ENCODE measurements at places on chromosomes 2 and 18. TPM values are rescaled to one million over a fixed set of nuclear protein-coding genes. Genes with fewer than 3 reads are reported as not detected.

Gene C2orf78
- polyA plus RNA-seq, result not detected

DNA sequence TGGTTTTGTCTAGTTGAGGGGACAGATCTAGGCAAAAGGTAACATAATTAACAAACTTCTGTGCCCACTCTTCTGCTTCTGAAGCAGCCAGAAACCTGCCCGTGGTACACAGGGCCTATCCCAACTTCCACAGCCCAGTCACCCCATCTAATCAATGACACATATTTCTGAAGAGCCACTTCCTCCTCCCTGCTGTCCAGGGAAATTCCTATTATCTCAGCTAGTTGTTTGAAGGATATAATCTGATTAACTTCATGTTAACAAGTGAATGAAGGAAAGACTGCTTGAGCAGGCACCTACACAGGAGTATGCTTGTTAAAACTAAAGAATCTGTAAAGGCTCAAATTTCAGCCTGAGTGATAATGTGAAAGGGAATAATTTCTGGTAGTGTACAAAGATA is 61.4 kb downstream of the CCDC148 start:
- no peak for DNase-seq

DNA sequence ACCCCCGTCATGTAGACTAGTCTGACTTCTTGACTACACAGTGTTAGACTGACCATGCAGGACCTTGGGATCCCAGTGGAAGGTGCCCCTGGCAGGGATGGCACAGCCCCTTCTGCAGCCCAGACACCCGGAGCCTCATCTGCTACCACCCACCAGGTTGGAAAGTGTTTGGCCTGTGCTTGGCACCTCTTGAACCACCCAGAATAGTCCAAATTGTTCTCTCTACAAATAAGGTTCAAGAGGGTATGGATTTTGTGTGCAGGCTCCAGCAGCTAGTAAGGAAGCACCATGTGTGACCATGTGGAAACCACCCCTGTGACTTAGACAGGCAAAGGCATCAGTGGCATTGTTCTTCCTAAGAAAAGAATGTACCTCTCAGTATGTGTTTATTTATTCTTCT is 18.4 kb downstream of the L3MBTL4 start:
- no peak for DNase-seq

Gene CD8A
- polyA plus RNA-seq, result 0.25 TPM

GRCh38 chr18:74613381-74613780 is 15.7 kb downstream of the ZNF407 start:
- DNase-seq, result no peak

- DNase-seq, result no peak
Measured at GRCh38 chr2:112493048-112493447, 11.1 kb downstream of the TTL start.

Gene UGT1A6
- polyA plus RNA-seq, result 2.7 TPM

- no peak for DNase-seq
Measured at GRCh38 chr2:150191349-150191748, 296.1 kb downstream of the RND3 start.

- no peak for DNase-seq
Measured at GRCh38 chr2:28600181-28600580, 104.3 kb downstream of the PLB1 start.

DNA sequence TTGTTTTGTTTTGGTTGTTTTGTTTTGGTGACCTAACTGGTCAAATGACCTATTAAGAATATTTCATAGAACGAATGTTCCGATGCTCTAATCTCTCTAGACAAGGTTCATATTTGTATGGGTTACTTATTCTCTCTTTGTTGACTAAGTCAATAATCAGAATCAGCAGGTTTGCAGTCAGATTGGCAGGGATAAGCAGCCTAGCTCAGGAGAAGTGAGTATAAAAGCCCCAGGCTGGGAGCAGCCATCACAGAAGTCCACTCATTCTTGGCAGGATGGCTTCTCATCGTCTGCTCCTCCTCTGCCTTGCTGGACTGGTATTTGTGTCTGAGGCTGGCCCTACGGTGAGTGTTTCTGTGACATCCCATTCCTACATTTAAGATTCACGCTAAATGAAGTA is at the start of gene TTR:
TSS of gene TTR (plus strand) at position 250 of the 400 bp plus-strand sequence. CDS start at position 276, 26 bp downstream.
- DNase-seq, result no peak

DNA sequence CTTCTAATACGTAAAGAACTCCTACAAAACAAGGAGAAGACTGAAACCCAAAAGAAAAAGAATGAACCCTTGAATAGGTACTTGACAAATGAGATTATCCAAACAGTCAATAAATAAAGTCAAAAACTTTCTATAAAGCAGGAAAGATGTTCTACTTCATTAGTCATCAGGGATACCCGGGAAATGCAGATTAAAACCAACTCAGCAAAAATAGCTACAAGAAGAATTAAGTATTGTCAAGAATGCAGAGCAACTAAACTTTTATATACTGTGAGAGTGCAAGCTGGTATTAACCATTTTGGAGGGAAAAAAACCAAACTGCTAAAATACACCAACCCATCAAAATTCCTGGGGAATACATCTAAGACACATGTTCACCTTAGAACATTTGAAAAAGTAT is 10.4 kb downstream of the TXNL1 start:
- DNase-seq, result no peak

Gene SPC25
- polyA plus RNA-seq, result 28.9 TPM

Gene ZBTB7C
- 12.8 TPM for polyA plus RNA-seq

DNA sequence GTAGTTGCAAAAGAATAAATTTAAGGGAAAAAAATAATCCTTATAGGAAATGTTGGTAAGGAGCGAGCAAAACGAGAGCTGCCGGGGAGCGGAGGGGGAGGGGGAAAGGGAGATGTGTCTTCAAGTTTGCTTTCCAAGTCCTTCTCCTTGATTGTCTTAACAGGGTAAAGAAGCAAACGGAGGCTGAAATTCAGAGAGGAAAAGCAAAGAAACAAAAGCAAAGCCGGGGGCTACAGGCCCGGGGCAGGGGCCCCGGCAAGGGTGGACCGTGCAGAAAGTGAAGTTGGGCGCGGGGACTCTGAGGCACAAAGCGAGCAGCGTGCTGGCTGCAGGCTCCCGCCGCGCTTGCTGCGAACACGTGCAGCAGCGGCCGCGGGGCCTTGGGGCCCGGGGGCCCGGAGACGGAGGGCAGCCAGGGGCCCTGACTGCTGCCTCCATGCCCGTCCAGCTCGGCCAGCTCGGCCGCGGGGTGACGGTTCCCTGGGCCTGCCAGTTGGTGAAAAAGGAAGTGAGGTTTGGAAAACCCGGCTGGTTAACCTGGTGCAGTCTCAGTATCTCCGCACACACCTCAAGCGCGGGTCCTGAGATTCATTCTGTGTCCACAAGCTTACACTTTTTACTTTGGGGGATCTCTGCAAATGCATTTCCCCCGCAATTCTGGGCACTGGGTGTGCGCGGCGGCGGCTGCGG is 4.1 kb downstream of the BCL11A start:
- DNase-seq, result no peak

DNA sequence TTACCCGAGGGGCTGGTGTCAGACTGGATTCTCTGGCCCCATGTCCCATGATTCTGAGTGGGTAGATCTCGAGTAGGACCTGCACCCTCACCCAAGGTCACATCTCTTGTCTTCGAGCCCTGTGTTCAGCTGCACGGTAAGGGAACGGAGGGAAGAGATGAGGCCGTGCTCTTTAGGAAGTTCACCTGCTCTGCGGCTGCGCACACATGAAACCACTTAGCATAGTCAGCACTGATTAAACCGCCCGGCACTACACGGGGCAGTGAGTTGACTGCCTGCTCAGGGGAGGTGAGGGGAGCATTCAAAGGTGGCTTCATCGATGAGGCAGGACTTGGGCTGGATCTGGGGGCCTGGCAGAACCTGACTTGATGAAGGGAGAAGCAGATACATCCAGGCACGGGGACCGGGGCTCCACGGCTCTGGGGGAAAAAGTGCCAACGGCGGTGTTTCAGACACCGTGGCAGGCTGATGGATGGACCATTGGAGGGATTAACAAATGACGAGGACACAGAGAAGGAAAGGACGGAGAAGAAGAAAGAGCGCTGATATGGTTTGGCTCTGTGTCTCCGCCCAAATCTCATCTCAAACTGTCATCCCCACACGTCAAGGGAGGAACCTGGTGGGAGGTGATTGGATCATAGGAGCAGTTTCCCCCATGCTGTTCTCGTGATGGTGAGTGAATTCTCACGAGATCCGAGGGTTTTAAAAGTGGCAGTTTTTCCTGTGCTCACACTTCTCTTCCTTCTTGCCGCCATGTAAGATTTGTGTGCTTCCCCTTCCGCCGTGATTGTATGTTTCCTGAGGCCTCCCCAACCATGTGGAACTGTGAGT is 248.6 kb downstream of the CYP26B1 start:
- DNase-seq, result no peak

- DNase-seq, result no peak
Measured at GRCh38 chr2:126703311-126703710, 47.4 kb downstream of the GYPC start.

- DNase-seq, result no peak
Measured at GRCh38 chr18:25825056-25825455, 265.4 kb downstream of the SS18 start.

- no peak for DNase-seq
Measured at GRCh38 chr2:136080114-136080513, 37.8 kb downstream of the CXCR4 start.

GRCh38 chr2:46151577-46151976 is 145.6 kb upstream of the EPAS1 start:
- no peak for DNase-seq

Gene IL1RL2
- polyA plus RNA-seq, result 1.4 TPM

- no peak for DNase-seq
Measured at GRCh38 chr2:112661656-112662305, 16.0 kb downstream of the SLC20A1 start.

- DNase-seq, result no peak
Measured at GRCh38 chr2:14745288-14746076, 113.0 kb downstream of the LRATD1 start.

GRCh38 chr18:49617865-49618264 is 56.0 kb downstream of the LIPG start:
- DNase-seq, result no peak

DNA sequence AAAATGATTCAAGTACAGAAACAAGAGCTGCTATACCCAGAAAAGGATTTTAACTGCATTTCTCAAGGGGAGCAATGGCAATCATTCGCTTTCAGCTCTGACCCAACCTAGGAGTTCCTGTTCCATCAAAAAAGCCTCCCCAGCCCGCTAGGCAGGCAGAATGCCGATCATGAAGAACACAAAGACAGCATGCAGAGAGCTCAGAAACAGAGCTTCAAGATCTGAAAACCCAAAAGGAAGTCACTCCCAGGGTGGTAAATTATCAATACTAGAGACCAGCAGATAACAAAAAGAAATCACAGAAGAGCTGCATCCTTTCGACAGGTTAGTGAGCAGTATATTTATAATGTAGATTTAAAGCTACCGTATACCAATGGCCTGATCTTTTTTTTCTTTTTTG is 84.8 kb upstream of the CRIM1 start:
- no peak for DNase-seq

DNA sequence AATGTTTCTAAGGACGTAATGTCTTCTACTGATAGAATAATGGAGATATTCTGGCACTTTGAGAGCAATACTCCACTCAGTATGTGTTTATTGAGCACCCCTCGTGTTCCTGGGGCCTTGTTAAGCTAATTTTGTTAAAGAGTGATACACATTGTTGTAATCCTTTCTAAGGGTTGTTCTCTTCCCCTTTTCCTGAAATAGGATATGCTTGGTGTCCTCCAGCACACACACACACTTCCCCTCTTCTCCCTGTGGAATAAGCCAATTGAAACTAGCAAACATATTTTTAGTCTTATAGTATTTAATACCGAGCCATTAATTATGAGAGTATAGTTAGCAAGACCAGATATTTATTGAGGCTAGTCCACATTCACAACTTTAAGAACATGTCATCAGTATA is 114.1 kb downstream of the CRIM1 start:
- no peak for DNase-seq

GRCh38 chr2:96771796-96772618 is 11.3 kb downstream of the CNNM4 start:
- DNase-seq, result no peak

Gene CCDC88A
- polyA plus RNA-seq, result 95.7 TPM

DNA sequence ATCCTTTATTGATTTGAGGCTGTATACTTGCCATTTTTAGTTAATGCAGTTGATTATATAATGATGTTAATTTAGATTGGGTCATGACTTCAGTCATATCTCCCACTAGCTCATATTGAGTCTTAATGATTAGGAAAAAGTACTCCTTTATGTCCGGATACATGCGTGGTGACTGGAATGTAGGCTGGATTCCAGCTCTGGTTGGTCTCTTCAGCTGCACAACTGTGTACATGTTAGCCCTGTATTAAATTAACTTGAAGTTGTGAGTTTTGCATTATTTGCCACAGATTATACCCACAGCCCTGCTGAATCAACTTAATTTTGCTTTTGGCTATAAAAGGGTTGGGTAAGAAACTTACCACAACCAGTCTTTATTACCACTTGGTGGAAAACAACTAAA is 22.5 kb downstream of the MOB4 start:
- DNase-seq, result no peak

- no peak for DNase-seq
Measured at GRCh38 chr18:72456802-72457201, 87.3 kb downstream of the CBLN2 start.

DNA sequence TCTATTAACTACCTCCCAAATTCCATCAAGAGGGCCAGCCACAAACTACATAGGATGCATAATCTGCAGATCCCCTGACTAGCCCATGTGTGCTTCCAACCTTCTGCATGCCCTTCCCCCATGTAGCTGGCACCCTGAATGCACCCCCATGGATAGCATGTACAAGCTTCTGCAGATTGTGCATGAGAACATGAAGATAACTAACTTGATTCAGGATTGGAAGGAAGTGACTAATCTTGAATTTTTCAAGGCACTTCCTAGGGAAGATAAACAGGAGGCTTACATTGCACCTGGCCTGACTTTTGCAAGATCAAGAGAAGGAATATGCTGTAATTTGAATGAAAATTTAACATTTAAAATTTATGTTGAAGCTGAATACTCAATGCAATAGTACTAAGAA is 66.7 kb downstream of the CDC42EP3 start:
- DNase-seq, result no peak

GRCh38 chr2:185507719-185508118 is 230.9 kb upstream of the FSIP2 start:
- no peak for DNase-seq

DNA sequence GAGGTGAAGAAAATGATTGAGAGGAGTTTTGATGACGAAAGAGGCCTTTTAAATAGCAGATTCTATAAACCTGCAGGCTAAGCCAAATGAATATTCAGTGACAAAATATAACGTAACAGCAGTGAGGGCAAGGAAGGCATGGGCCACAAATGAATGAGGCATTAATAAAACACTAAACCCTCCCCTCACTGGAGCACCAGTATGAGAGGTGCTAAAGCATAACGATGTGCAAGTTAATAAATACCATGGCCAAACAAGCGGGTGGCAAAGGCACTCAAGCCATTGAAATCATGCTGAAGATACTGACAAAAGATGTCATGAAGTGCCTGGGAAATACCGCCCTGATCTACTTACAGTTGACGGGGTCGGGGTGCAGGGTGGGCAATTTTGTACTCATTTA is 30.2 kb upstream of the LONRF2 start:
- peak; percentile 4 for DNase-seq

Measured in left kidney (tissue), 8 donors.